Naive thymus-derived CD8-positive, alpha-beta T cell (primary cell): ENCODE measurements at places on chromosomes 12 and 14.

- DNase-seq: no peak
These were observed 463.5 kb upstream of the PDE3A start for GRCh38 chr12:19904819-19905218.

- DNase-seq: no peak
These were observed 204.9 kb upstream of the RMST start for GRCh38 chr12:97257726-97258125.

GRCh38 chr12:54870617-54871016 is 16.3 kb downstream of the MUCL1 start:
- DNase-seq: no peak

DNA sequence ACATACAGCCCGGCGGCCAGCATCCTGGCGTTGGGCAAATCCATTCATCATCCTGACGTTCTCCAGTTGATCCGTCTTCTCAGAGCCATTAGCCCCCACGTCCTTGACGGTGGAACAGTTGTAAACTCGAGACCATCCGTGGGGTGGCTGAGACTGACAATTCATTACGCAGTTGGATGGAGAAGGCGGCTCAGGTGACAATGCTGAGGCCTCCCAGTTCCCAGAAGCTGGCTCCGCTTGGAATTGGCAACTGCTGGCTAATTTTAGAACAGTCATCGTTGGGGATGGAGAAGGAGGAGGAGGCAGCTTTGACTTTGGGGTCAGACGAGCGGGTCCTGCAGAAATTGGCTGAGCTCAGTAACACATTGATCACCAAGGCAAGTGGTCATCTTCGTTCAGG is 186.5 kb downstream of the PHETA1 start:
- no peak for DNase-seq

GRCh38 chr14:99670361-99671234 is 13.5 kb upstream of the CYP46A1 start:
- DNase-seq: peak; percentile 4

DNA sequence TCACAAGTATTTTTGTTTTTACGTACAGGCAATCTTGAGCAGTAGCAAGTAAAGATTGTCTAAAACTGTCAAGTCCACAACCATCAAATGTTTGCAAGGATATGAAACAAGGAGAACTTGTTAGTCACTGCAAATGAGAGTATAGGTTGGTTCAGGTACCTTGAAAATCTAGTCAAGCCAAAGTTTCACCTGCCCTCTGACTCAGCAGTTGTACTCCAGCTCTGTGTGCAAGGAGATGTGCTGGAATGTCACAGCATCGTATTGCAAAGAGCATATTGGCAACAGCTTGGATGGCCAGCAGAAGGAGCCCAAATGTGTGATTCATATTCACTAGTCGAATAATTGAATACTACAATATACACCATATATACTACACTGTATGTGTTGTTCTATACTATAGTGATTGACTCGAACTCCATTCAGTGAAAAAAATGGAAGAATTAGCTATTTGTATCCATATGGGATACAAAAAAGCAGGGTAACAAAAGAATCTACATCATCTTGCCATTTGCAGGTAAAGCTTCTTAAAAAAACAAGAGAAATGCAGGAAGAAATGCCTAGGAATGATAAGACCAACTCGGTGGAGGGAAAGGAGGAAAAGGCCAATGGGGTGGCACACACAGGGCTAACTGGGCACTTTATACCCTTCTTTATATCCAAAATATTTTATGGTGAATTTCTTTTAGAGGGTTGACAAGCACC is 44.0 kb downstream of the EID3 start:
- no peak for DNase-seq

GRCh38 chr14:20841096-20841495 is 38.5 kb upstream of the RNASE1 start:
- no peak for DNase-seq

DNA sequence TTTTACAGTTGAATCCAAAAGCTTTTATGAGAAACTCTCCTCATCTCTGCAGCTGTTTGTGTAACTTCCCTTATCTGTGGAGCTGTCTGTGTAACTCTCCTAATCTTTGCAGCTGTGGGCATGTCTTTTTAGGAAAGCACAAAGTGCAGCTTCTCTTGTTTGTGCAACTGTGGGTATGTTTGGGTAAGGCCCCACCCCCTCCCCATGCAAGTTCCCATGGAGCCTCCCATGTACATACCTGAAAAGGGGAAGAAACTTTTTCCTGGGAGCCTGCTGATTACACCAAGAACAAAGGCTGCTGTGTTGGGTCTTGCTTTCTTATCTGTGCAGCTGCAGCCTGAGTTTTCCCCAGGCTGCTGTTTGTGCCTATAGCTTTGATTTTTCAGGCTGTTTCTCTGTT is 42.7 kb upstream of the CDKN3 start:
- DNase-seq: no peak

- no peak for DNase-seq
These were observed 222.8 kb downstream of the EGLN3 start for GRCh38 chr14:33728010-33728498.

DNA sequence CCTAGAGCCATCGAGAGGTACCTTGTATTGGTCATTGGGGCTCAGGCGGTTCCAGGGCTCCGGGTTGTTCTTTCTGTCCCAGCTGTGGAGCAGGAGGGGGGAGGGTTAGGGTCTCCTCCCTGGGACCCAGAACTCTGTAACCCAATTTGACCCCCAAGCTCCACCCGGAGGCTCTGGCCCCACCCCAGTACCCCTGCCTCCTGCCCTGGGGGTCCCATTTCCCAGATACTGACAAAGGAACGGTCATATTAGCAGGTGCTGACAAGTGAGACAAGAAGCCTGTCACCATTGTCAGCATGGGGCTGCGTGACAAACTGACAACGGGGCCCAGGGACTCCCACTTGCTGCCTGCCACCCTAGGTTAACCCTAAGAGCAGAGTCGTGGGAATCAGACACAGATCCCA is 6.2 kb downstream of the SHMT2 start:
- DNase-seq: no peak

DNA sequence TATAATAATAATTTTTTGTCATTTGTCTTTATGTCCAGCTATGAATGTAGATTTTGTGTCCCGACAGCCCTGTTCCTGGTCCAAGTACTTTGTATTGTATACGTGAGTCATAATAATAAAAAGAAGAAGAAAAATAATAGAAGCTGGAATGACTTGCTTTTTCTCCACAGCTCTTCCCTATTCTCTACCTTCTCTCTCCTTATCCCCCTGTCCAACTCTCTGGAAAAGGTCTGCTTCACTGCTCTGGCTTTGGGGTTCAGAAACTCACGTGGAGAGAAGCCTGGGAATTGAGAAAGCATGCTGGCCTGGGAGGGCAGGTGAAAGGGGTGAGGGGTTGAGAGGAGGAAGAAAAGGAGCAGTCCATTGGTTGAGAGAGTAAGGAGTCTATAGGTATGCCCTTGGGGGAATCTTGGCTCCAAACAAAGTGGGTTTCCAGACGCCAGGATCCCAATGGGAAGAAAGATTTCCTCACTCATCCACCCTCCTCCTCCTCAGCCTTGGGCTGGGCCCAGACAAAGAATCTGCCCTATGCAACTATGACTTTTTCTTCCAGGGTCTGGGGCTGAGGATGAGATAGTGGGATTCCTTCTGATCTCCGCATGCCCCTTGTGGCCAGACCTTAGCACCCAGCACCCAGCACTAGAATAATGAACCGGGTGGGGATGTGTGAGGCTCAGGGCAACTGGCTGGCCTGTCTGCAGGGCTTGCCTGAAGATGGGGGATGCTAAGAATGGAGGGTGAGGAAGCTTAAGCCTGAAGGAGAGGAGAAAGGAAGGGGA is 4.0 kb downstream of the HOXC8 start:
- no peak for DNase-seq

DNA sequence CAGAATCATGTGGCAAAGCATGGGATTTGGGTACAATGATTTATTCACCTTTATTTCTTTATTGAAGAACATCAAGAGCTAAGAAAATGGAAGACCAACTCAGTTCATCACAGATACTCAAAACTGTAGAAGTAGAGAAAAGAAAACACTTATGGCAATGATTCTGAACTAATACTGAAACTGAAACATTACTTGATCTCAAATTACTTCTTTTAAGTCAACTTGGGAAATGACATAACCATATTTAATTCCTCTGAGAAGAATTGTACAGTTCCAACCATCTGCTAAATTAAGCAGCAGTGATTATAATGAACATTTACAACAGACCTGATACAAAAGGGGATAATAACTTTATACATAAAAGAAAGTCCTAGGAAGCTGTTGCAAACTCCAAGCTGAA is 466.5 kb downstream of the TMTC2 start:
- no peak for DNase-seq

DNA sequence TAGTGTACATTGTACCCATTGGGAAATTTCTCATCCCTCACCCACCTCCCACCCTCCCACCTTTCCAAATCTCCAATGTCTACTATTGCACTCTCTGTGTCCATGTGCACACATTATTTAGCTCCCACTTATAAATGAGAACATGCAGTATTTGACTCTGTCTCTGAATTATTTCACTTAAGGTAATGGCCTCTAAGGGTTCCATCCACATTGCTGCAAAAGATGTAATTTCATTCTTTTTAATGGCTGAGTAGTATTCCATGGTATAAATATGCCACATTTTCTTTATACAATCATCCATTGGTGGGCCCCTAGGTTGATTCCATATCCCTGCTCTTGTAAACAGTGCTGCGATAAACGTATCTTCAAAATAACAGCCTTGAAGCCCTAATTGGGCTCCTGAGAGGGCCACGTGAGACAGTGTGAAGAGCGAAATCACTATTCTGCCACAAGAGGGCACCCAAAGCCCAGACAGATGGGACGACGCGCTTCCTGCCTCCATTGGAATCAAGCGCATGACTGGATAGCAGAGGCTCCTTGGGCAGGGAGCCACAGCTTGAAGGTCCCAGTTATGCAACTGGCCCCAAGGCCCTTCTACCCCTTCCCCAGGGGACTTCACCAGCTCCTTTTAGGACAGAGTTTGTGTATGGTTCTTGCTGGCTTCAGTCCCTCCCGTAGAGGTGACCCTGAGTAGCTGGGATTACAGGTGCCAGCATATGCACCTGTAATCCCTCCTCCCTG is 21.3 kb upstream of the CD27 start:
- peak; percentile 75 for DNase-seq

- no peak for DNase-seq
These were observed 203.1 kb downstream of the KIF21A start for GRCh38 chr12:39239490-39240486.

- DNase-seq: no peak
These were observed 48.3 kb downstream of the CEP290 start for GRCh38 chr12:88093573-88093972.

- no peak for DNase-seq
These were observed 881 bp downstream of the PYGL start for GRCh38 chr14:50943261-50943942.

DNA sequence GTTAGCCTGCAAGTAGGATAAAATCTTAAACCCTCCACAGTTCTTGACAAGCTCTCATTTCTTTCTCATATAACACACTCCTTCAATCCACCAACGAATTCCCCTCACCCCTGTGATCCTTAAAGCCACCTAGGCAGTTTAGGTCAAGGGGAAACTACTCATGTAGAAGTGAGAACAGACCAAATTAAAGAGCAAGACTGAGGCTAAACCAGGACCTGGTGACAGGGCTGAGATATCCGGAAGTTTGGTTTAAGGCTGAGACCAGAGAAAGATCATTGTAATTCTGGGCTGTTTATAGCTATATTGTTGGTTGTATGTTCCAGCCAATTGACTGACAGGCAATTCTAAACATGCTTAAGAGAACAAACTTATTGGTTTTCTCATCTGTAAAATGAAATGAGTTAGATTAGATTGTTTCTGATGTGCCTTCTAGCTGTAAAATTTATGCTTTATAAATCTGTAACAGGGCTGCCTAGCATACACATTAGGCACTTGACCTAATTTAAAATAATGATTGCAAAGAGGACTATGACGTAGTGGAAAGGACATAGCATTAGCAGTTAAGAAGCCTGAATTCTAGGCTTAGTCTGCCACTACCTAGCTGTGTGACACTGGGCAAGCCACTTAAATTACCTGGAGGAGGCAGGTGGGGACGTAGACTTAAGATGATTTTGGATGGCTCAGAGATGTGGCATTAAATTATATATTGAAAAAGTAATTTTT is 53.9 kb upstream of the PTGR2 start:
- no peak for DNase-seq
